NCI-H187 (cell line): ENCODE measurements at places on chromosomes 7 and 10.
A peak's percentile ranks its signal among the peaks of the same experiment; 100 is the strongest.

- peak; percentile 11 for DNase-seq
Measured at GRCh38 chr7:33932832-33933468, 27.6 kb downstream of the BMPER start.

DNA sequence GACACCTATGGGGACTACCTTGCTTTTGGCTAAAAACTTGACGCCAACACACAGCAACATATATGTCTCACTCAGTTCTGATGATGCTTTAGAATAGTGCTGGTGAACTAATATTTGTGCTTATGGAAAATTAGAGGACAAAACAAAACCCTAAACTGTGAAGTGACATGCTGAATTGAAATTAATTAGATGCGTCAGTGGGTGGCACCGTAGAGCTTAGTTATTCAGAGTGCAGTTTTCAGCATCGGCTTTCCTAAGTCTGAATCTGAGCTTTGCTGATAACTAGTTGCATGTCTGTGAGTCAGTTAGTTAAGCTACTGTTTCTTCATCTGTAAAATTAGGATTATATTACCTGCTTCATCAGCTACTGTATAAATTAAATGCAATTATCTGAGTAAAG is 245.0 kb upstream of the SORCS1 start:
- DNase-seq: no peak

DNA sequence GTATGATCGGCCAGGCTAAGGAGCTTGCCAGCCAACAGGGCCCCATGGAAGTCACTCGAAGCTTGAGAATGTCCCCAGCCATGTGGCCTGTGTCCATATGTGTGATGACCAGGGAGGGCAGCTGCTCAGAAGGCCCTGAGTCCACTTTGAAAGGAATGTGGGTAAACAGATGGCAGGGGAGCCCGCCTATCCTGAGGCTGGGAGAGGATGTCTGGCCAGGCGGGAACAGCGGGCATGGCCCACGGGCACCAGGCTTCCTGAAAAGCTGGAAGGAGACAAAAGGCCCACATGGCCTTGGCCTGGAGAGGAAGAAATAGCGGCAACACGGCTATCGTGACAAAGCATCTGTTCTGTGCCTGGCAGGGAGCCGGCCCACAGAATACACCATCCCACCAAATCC is 137.9 kb upstream of the PPIF start:
- DNase-seq: no peak

GRCh38 chr7:17266565-17266964 is 31.9 kb upstream of the AHR start:
- no peak for DNase-seq

DNA sequence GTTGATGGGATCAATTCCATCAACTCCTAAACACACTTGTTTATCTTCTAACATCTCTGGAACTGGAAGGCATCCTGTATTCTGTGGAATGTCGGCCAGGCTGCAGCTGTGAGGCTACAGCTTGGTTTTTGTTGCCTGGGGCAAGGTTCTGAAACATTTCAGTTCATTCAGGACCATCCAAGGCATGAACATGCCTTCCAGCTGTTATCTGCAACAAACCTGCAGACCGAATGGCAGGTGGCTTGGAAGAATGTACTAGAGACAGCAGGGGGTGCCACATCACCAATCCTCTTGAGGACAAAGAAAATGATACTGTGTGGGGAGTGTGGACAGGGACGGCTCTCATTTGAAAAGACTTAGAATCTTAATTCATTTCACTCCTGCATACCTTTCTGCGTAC is 12.4 kb downstream of the PAPOLB start:
- peak; percentile 20 for DNase-seq

DNA sequence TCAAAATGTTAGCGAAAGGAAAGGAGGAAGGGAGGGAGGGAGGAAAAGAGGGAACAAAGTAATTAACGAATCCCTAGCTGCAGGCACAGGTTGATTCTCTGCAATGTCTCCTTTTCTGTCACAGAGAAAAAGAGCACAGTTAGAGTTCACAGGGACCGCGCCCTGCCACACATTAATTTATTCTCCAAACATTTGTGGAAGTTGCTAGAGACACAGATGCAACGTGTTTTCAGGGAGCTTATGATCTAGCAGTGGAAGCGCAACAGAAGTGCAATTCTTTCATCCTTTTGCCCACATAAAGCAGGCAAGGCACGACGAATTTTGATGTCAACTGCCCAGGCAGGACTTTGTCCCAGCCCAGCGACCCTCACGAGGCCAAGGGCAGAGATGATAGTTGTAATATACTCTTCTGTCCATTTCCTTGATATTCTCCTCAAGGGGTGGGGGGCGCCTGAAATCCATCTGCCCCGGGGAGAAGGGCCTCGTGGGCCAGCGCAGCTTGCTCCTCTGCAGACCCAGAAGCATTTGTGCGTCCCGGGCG is 101.7 kb upstream of the ZNF438 start:
- no peak for DNase-seq

- no peak for DNase-seq
Measured at GRCh38 chr10:36730316-36730715, 395.1 kb upstream of the ANKRD30A start.

DNA sequence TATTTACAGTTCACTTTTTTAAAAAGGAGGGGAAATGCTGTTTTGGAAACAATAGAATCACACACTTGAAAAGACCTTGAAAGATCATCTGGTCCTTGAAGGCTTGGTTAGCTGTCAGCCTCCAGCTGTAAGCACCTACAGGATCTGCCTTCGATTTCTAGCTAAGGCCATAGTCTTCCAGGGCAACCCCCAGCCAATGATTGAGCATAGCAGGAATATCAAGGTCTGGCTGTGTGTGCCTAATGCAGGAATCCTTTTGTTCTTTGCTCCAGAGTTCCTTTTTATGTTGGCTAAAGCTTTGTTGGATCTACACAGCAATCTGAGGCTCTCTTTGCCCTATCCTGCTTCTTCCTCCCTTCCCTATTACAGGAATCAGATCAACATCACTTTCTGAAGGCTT is 5.2 kb upstream of the YAE1 start:
- DNase-seq: no peak

DNA sequence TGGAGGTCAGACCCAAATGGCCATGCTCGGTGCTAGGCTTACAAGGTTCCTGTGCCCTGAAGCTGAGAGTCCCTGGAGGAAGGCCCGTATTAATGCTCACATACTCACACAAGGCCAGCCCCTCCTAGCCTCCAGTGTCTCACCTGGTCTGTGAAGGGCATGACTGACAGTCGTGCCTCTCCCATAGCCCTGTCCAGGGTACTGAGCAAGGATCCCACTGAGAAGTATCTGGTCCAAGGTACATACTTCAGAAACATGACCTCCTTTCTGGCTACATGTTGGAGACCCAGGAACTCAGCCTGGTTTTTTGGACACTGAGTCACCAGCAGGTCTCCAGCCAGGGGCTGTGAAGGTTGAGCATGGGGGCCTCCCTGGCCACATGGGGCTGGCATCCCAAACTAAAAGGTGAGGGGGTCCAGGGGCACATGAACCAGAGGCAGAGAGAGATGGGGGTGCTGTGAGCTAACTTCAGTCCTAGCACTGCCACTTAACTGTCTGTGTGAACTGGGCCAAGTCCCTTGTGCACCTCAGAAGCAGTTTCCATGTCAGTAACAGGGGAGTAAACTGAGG is 17.6 kb upstream of the RASGEF1A start:
- no peak for DNase-seq

DNA sequence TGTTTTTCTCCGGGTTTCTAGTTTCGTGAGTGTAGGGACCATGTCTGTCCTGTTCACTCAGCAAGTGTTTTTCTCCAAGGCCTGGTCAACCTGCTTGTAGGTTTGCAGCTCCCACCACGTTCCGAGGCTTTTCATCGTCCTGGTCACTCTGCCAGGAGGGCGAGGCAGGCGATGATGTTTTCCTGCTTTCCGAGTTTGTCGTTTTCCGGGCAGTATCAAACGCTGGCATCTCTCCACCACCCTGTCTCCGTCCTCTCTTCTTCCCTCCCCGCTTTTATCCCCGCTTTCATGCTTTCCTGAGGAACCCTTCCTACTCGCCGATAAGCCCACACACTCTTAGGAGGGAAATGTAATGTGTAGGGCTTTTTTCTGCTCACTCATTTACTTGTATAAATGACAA is 11.2 kb downstream of the IQCE start:
- DNase-seq: no peak

- DNase-seq: no peak
Measured at GRCh38 chr10:130498934-130499333, 362.7 kb downstream of the GLRX3 start.

GRCh38 chr10:131959841-131960240 is 21.9 kb downstream of the BNIP3 start:
- no peak for DNase-seq

- DNase-seq: no peak
Measured at GRCh38 chr7:82244947-82245517, 198.5 kb downstream of the CACNA2D1 start.

- DNase-seq: no peak
Measured at GRCh38 chr10:65684896-65685295, 1240.9 kb upstream of the LRRTM3 start.

DNA sequence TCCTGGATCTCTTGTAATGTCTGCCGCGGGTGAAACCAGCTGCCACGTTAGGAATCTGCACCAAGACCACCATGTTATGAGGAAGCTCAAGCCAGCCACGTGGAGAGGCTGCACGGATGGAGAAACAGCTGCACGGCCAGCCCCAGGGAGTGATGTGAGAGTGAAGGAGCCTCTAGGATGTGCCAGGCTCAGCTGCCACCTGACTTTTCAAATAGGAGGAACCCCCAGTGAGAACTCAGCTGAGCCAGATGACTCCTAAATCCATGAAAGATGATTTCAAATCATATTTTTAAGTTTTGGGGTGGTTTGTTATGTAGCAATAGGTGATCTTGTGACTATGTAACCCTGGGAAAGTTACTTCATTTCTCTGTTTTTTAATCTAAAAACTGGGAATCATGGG is 71.7 kb downstream of the PRKAG2 start:
- no peak for DNase-seq

- no peak for DNase-seq
Measured at GRCh38 chr10:67789769-67790168, 48.2 kb downstream of the DNAJC12 start.

DNA sequence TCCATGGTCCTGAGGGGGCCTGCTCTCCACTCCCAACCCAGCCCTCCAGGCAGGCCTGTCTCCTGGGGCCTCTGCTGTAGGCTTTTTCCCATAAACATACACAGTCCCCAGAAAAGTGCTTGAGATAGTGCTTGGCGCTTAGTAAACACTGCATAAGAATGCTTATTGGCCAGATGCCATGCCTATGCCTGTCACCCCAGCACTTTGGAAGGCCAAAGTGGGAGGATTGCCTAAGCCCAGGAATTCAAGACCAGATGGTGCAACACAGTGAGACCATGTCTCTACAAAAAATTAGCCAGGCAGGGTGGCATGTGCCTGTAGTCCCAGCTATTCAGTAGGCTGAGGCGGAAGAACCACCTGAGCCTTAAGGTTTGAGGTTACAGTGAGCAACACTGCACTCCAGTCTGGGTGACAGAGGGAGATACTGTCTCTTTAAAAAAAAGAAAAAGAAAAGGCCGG is 24.6 kb upstream of the ASL start:
- peak; percentile 6 for DNase-seq

- no peak for DNase-seq
Measured at GRCh38 chr7:29315122-29315891, 120.7 kb downstream of the CHN2 start.

DNA sequence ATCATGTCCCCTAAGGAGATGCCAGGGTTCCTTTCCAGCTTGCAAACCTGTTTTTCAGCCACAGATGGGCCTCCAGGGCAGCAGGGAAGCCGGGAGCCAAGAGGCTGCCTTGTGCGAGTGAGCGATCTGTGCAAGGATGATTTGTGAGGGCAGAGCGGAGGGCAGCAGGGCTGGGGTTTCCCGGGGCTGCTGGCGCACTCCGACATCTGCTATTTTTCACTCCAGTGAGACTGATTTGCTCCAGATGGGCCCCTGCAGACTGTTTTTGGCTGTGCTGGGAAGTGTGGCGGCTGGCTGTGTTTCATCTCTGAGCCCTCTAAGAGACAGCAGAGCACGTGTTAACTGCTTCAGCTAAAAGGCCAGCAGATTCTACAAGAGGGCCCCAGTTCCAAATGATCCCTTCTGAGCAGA is 466.2 kb downstream of the TYW1 start:
- no peak for DNase-seq

DNA sequence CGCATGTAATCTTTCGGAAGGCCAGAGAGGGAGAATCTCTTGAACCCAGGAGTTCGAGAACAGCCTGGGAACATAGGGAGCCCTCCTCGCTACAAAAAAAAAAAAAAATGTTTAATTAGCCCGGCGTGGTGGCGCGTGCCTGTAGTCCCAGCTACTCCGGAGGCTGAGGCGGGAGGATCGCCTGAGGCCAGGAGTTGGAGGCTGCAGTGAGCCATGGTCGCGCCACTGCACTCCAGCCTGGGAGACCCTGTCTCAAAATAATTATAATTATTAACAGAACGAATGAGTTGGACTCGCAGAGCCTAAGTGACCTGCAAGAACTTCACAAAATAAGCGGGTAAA is 794 bp downstream of the PCGF6 start:
- no peak for DNase-seq

GRCh38 chr7:124155432-124156022 is 122.7 kb upstream of the TMEM229A start:
- DNase-seq: no peak

GRCh38 chr10:57963546-57963945 is 304.1 kb downstream of the IPMK start:
- no peak for DNase-seq

DNA sequence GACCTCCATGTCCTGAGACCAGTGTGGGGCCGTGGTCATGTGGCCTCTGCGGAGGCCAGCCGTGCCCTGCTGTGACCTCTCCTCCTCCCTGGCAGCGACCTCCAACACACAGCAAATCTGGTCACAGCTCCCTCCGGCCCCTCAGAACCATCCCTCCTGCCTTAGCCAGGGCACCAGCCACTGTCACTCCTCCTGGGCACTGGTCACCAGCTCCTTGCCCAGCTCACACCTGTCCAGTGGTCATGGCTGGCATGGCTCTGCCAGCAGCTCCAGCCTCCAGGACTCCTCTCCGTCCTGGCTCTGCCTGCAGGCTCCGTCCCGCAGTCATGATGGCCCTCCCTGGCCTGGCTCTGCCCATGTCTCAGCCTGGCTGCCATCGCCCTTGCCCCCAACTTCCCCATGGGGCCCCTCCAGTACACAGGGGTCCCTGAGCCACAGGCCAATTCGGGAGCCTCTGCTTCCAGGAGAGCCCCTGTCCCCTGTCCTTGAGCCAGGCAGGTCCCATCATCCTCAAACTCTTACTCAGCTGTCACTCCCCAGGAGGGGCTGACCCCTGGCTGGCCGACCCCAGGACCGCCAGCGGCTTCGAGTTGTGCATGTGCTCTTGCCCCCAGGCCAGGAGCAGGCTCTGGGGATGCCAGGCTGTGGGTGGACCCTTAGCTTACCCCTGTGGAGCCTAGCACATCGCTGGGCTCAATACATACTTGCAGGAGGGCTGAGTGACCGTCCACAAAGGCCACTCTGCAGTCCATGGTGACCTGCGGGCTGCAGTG is 92.5 kb downstream of the TCERG1L start:
- no peak for DNase-seq
